ENCODE measurements at places on chromosomes 1 and 21.
A peak's percentile ranks its signal among the peaks of the same experiment; 100 is the strongest.

GRCh38 chr1:170214117-170215032, 68.6 kb downstream of the NTMT2 start:
- no peak for DNase-seq

- DNase-seq: no peak
Observed at GRCh38 chr1:1966071-1966740, 37.4 kb downstream of the CFAP74 start.

- DNase-seq: no peak
Observed at GRCh38 chr1:153801028-153801625, 25.9 kb downstream of the SLC27A3 start.

DNA sequence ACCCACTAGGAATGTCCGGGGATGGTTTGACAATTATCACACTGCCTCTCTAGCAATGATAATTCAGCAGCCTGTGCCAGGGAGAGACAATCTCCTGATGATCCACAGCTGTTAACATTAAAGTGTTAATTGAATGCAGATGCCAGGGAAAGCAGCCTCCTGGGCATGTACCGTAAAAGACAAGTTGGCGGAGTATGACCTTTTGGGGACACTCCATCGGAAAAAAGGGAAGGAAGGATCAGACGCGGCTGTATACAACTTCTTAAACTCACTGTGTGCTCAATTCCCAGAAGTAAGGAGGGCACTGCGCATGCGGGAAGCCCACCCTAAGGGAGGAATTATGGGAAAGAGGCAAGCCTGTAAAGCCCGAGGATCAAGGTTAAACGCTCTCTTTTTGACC, 62.6 kb downstream of the MAP3K7CL start:
- peak; percentile 30 for DNase-seq

DNA sequence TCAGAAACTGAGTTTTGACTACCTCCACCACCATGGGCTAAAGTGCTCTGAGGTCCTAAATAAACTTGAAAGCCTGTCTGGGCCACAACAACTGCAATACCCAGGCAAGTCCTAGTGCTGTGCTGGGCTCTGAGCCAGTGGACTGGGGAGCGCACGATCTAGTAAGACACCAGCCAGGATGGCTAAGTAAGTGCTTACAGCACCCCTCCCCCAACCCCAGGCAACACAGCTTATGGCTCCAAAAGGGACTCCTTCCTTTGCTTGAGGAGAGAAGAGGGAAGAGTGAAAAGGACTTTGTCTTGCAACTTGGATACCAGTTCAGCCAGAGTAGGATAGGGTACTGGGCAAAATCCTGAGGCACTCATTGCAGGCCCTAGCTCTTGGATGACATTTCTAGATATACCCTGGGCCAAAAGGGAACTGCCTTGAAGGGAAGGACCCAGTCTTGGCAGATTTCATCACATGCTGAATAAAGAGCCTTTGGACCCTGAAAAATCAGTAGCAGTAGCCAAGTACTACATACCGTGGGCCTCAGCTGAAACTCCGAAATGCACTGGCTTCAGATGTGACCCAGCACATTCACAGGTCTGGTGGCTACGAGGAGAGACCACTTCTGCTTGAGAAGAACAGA, 1.6 kb downstream of the C1orf105 start:
- DNase-seq: no peak

DNA sequence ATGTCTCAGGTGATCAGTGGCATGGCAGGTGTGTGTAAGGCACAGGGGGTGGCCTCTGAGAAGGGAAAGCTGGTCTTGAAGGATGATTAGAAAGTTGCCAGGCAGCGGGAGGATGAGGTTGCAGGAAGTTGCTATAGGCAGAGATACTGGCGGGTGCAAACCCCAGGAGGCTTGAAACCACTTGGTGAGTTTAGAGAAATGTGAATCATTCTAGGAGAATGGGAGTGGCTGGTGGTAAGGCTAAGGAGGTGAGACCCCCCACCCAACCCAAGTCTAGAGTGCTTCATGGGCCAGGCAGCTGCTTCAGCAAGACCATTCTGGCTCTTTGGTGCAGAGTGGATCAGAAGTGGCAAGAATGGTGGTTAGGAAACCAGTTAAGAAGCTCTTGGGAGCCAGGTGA, 9.0 kb downstream of the SH2D2A start:
- no peak for DNase-seq

GRCh38 chr1:233627376-233627775, 13.5 kb downstream of the KCNK1 start:
- no peak for DNase-seq

DNA sequence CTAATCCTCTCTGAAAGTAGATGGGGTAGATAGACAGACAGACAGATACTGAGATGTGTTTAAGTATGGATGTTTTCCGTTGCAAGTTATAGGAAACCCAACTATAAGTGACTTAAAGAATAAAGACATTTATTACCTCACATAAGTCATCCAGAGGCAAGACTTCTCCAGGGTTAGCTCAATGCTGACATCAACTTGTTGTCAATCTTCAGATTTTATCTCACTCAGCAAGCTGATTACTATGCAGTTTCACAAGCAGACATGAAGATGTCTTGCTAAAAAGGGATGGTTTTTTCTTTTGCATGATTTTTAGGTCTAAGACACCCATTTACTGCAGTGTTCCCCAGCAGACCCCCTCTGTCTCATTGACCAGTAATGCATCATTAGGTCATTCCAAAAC, 30.7 kb upstream of the ZNF362 start:
- DNase-seq: no peak

DNA sequence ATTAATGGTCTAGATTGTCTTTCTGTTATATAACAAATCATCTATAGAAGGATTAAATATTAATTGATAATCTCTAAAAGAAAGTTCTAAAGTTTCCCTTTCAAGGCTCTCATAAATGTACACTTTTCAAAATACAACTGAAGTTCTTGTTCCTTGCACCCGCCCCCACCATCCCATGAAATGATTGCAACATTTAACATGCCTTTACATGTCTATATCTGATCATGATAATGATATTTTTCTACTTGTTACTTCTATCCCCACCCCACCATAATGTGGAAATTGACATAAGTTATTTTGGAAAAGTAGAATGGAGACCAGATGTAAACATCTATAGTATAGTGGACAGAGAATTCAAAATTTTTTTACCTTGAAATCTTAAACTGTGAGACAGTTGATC, 186.6 kb downstream of the NTNG1 start:
- DNase-seq: no peak

GRCh38 chr1:230465691-230466090, 39.6 kb upstream of the PGBD5 start:
- DNase-seq: no peak

GRCh38 chr1:8789314-8790214, 27.9 kb downstream of the RERE start:
- DNase-seq: no peak

- no peak for DNase-seq
Observed at GRCh38 chr1:36148821-36149236, 457 bp downstream of the TRAPPC3 start.

- DNase-seq: peak; percentile 60
Observed at GRCh38 chr1:195717651-195718050, 890.6 kb downstream of the KCNT2 start.

- no peak for DNase-seq
Observed at GRCh38 chr21:38467911-38468310, 30.4 kb downstream of the ERG start.

DNA sequence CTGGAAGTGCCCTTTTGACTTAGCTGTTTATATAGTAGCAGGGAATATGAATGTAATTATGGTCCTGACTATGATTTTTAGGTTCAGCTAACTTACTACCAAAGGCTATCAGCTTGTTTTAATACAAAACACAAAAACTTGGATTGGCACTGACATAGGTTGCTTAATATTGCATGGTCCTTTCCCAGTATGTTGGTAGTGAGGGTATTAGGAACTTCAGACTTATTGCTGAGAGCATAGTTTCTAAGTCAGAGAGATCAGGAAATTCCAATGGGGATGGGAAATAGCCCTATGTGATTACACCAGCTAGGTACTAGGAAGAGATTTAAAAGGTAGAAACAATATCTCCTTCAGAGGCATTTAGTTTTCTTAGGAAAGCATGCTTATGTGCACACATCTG, 7.7 kb downstream of the ARID1A start:
- DNase-seq: no peak

DNA sequence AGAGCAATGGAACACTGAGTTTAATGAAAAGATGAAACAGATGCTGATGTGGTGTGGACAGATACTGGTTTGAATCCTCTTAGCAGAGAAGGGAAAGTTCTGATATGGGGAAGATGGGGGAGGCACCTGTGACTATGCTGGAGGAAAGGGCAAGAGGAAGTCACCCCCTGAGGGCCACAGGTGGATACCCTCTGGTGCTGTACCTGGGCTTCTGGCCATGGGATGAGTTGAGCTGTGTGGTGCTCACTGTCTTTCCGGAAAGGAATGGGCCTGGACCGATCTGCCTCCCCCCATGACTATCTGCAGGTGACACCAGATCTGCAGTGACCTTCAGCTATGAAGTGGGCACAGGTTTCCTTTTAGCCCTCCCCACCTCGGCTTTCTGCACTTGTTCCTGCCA, 52.4 kb downstream of the IER5 start:
- no peak for DNase-seq

GRCh38 chr1:36076979-36077573, 6.8 kb upstream of the TEKT2 start:
- DNase-seq: no peak

- DNase-seq: no peak
Observed at GRCh38 chr1:32232558-32233304, 10.5 kb downstream of the EIF3I start.

DNA sequence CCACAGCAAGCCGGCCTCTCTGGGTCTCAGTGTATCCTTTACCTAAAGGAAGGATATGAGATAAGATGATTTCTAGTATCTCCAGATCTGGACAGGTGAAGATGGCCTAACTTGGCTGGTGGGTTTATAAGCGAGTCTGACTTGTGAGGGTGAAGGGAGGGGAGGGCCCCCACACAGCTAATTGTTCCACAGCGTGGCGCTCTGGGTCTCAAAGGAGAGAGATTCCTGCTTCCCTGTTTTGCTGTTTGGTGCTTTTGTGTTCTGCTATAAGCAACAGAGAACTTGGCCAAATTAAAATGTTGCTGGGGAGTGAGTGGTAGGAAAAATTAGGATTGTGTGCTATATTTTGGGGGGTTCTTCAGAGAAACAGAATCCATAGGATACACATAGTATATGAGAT, 28.9 kb upstream of the NLRP3 start:
- DNase-seq: no peak

DNA sequence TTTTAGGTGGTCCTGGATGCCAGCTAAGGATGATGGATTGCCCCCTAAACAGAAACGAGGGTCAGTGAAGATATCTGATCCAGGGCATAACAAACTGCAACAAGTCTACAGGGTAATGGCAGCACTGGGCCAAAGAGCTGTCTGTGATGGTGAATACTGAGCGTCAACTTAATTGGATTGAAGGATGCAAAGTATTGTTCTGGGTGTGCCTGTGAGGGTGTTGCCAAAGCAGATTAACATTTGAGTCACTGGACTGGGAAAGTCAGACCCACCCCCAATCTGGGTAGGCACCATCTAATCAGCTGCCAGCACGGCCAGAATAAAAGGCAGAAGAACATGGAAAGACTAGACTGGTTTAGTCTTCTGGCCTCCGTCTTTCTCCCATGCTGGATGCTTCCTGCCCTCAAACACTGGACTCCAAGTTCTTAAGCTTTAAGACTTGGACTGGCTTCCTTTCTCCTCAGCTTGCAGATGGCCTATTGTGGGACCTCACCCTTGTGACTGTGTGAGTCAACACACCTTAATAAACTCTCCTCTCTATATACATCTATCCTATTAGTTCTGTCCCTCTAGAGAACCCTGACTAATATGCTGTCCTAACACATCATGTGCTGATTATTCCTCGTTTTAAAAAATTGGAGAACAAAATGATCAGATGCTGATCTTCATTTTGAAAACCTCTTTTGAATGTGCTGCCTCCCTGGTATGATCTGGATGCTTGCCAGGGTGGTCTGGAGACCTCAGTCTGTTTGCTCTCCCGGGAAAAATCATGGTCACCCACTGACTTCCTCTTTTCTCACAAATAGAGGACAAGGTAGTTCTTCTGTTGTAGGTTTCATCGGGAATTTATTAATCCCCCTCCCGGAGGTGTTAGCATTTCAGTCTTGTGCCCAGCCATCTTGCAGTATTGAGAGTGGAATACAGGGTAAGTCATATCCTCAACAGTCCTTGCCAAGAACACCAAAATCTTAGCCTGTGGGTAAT, 234.7 kb downstream of the SETD4 start:
- DNase-seq: no peak

DNA sequence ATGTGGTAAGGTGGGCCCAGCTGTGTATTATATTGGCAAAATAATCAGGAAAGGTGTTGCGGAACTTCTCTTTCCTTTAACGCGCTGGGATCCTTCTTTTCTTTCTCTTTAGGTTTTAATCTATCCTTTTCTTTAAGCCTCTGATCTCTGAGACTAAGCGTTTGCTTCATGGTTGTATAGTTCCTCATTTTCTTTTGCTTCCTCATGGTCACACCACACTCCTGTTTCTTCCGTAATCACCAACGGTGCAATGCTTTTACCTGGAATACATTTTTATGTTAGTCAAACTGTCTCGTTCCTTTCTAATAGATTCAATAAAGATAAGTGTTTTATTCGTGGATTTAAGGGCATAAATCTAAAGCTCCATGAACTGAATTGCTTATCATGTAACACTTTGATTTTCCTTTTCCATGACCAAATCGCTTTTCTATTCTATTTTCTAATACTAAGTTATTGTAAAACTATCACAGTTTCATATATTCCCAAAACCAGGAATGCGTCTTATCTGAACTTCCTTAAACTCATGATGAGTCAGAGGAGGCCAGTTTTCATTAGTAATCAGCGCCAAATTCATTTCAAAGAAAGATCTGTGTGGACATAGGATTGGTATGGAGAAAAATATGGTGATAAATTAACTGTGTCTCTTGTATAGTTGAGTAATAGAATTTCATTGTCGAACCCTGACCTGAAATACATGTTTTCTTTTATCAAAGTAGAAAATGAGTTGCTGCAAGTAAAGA, 12.2 kb downstream of the SDCCAG8 start:
- DNase-seq: peak; percentile 82

Data from Kasumi-1 (cell line).